ENCODE measurements at places on chromosomes 5 and 9.

- no peak for DNase-seq
These were observed 77.1 kb downstream of the CAMK4 start for GRCh38 chr5:111301264-111301663.

DNA sequence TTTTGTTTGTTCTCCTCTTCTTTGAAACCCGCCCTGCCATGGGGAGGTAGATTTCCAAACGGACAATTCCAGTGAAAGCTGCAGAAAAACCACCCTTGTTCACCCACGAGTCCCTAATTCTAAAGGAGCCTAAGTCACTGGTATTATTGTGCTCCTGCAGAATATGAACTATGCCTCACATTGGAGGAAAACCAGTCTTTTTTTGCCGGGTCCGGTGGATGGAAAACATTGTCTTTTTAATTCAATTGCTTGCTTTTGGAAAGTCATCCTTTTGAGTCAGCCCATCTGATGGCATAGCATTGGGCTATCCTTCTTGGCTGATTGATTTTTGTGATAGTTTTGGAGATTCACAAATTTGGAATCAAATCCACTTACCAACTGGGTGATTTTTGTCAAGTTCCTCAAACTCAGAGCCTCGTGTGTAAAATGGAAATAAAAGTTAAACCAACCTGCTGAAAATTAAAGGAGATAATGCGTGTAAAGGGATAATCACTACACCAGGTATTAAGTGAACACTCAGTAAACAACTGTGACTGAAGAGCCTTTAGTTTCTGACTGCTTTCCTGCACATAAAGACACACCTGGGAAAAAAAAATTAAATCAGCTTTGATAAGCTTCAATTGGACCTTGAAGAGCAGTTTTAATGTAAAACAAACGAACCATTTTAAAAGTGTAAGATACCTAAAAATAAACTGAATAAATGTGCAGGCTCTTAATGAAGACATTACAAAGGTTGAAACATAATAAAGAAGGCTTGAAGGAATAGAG lies 780 bp upstream of the CCNJL start:
- DNase-seq, result no peak

DNA sequence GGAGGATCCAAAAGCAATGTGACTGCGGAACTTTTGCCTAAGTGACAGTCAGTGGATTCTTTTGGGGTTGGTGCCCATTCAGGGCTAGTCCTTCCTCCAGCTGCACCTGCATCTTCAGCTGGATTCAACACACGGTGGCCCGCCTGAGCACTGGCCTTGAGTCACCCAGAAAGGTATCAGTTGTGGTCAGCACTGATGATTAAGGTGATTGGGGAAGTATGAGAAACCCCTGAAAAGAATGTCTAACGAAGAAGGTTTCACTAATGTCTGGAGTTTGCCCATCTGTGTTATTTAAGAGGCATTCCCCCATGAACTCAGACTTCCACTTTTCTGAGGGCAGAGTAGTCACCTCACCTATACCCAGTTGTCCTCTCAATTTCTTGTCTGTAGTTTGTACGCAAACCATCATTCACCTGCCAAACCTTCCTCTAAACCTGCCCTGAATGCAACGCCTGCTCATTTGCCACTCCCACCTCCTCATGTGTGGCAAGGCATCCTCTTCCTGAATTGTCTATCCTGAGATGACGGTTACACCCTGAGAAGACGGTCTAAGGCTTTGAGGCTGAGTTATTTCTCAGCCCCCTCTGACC lies 27.2 kb downstream of the CSF2 start:
- DNase-seq, result peak; percentile 45

DNA sequence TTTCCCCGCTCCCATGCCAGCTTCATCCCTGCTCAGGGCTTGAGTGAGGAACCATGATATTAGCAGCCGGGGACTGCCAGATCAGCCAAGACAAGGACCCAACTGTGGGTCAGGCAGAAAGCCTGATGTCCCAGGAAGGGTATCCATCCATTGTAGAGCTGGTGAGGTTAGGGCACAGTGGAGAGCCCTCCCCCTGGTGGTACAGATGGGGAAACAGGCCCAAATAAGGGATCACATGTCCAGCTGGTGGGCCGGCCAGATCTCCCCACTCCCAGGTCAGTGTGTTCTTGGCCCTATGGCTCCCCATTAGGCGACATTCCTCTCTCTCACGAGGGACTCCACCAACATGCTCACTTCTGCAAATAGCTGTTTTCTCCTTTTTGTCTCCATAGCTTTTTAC lies 9.0 kb downstream of the CDX1 start:
- DNase-seq, result no peak

DNA sequence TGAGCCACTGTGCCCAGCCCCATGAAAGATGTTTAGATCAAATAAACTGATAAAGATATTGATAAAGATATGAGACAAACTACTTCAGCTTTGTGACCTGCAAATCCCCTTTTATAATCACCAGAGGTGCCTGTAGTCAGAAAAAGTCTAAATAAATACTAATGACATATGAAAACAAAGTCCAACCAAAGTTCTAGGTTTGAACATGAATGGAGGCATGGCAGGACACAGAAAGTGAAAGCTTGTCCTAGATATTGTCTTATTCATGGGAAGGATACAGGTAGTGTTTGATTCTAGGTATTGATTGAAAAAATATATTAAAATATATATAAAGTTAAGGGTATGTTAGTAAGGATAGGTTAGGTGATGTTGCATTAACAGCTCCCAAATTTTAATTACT lies 24.6 kb upstream of the PSAT1 start:
- no peak for DNase-seq

GRCh38 chr5:132270335-132270665 lies 12.8 kb downstream of the PDLIM4 start:
- DNase-seq, result peak; percentile 53

- peak; percentile 67 for DNase-seq
These were observed at the start of gene NIPAL4 for GRCh38 chr5:157459715-157460599. NIPAL4 (plus strand) TSS chr5:157460213; CDS start chr5:157460321, 108 bp downstream.

DNA sequence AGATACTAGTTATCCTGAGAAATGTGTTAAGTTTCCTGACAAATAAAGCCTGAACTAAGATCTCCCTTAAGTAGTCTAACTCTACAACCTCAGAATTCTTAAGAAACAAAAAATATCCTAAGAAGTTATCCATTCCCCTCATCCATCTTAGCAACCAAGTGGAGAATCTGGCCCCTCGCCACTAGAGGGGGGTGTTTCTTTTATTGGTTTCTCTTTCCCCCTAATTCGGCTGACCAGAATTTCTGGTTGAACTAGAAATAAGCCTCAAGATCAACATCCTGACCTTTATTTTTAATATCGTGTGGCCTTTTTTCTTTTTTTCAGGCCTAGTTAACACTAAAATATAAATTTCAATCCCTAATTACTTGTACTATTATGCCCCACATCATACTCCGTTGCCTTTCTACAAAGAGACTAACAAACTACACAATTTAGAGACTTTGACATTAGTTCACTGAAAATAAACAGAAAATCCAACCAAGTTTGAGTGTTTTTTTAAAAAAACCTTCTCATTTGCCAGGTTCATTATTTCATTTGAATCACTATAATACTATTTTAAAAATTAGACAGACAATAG lies 14.3 kb upstream of the NR4A3 start:
- DNase-seq, result no peak

DNA sequence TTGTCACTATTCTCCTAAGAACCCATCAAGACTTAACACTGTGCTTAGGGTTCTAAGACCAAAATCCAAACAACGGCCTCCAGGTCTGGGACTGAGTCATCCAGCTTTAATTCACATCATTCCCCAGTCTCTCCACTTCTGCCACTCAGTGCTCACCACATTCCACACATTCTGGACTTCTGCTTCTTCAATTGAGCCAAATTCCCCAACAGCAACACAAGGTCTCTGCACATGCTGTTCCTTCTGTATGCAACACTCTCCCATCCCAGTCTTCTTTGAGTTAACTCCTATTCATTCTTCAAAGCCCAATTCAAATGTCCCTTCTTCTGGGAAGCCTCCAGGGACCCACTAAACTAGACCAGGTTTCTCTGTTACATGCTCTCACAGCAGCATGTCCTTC lies 97.8 kb downstream of the GPR21 start:
- DNase-seq, result no peak

DNA sequence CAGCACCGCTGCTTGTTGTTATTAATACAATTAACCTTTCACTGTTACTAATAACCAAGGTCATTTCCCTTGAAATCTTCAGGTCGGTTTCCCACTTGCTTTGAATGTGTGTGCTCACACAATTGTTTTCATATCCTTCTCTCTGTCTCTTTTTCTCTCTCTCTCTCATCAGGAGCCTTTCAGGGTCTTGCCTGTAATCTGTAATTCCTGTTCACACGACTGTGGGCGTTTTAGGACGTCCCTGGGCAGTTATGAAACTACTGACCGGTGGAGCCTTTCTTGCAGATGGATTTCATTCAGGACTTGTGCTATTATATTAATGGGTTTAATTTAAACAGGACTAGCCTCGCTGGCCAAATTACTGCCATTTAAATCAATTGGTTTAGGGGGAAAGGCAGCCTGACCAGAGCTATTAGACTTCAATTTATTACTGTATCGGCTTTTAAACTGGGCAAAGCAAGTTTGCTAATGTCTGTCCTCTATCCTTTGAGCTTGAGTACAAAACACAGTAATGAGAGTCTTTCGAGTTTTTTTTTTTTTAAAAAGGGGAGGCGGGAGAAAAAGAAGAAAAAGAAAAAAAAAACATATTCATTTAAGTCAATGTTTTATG lies 316.0 kb upstream of the TLE4 start:
- no peak for DNase-seq

DNA sequence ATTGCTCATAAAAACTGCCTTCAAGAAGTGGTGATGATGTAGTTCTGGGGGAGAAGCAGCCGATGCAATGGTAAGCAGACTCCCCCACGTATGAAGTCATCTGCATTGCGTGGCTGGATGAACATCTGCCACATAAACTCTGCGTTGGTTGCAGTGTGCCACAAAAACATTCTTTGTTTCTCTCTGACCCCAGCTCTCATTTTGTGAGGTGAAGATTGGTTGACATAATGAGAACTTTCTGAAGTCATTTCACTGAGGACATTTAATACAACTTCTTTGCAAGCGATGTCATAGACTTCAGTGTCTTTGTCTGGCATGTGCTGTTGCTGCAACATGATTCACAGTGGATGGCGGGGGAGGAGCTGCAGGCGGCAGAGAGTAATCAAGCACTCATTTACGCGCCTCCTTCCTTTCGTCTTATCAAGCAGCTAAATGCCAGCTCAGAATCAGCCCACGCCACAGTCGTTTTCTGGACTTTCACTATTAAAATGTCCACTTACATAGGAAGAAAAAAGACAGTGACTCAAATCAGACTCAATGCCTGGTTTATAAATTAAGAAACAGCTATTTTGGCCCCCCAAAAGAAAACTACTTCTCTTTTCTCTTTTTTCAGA lies 91.5 kb upstream of the NFIL3 start:
- no peak for DNase-seq

DNA sequence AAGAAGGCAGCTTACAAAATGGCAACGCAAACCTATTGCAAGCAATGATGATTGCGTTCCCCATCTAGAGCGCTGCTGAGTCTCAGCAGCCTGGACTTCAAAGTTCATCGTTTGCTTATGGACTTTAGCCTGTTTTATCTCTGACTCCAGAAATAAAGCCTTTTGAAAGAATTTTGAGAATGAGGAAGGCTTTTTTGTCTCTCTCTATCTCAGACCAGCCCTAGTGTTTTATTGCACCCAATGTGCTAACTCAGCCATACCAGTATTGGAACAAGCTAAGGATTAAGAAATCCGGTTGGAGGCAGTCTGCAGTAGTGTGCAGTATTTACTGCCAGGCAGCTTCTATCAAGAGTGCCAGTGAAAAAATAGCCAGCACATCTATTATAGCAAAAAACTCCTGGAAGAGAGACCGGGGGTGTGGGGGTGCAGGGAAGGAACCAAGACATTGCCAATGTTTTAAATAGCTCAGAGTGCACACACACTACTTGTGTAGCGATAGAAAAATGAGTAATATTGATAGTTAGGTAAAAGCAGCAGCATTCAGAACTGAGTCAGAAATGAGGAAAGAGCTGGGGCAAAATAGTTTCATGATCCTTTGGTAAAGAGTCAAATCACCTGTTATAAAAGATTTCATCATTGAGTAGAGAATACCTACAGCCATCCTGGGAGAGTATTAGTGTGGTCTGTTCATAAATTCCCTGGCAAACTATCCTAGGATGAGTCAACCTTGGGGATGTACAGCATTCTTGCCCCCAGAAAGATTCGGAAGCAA lies 219.0 kb downstream of the ZNF608 start:
- DNase-seq, result no peak

DNA sequence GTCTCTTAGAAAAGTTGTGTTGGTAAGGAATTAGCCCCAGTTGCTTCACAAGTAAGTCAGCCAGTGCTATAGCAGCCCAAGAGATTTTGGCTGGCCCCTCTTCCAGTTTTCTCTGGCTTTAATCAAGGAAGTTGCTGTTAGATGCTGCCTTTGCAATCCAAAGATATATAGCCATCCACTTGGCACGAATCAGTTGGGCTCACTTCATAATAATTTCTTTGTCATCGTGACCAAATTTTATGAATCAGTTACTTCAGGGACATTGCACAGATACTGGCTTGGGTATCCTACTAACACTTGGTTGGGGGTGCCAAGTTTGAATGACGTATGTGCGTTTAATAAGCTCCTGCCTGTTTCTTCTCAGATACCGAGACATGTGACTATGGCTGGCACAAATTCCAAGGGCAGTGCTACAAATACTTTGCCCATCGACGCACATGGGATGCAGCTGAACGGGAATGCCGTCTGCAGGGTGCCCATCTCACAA lies 81.5 kb downstream of the VCAN start:
- DNase-seq, result no peak

GRCh38 chr5:119614838-119615237 lies 14.5 kb upstream of the FAM170A start:
- DNase-seq, result no peak

GRCh38 chr5:9903801-9904200 lies 273.6 kb upstream of the TAS2R1 start:
- DNase-seq, result no peak

DNA sequence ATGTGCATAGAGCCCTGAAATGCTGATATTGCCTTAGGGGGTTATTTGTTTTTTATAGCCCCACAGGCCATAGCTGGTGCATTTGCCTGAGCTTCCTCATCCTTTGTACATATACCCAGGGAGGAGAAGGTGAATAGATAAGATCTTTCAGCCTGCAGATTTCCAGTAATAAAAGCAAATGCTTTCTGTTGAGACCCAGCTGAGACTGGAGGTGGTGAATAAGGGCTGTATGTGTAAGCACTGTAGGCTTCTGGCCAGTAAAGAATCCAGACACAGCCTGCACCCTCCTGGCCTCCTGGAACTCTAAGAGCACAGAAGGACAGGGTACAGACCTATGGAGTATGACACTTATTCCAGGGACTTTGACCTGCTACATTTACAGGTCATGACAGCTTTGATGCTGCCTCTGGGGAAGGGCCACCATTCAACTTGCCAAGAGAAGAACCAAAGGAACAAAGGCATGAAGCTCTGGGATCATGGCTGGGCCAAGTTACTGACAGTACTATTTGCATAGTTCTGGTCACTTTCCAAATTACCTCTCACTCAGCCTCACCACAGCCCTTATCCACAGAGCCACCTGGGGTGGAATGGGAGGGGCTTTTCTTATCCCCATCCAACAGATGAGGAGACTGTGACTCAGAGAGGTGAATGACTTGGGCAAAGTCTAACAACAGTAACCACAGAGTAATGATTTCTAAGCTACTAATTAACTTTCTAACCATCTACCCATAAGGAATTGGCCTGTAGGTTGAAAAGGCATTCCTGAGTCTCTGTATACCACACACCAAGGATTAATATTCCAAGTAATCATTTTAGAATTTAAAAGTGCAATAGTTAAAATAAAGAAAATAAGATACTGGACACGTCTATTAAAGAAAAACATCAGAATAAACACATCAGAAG lies 604.5 kb upstream of the KLF4 start:
- DNase-seq, result no peak
